ENCODE measurements at places on chromosomes 4 and X.

- DNase-seq: no peak
These were observed 30.6 kb downstream of the ACE2 start for GRCh38 chrX:15570145-15570544.

DNA sequence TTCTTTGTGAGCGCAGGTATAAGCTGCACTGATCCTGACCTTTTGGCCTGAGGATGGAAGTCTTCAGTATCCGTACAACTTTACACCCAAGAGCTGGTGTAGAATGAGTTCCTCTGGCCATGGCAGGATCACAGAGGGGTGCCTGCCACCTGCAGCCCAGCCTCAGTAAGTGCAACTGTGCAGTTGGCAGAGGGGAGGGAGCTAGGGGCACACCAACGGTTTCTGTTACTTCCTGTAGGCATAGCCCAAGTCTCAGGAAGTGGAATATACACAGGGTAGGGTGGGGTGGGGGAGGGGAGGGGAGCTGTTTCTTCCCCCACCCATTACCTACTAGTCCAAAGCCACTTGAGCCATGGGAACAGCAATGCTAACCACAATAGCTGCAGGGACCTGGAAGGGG is 85.4 kb upstream of the GBA3 start:
- DNase-seq: peak; percentile 92

DNA sequence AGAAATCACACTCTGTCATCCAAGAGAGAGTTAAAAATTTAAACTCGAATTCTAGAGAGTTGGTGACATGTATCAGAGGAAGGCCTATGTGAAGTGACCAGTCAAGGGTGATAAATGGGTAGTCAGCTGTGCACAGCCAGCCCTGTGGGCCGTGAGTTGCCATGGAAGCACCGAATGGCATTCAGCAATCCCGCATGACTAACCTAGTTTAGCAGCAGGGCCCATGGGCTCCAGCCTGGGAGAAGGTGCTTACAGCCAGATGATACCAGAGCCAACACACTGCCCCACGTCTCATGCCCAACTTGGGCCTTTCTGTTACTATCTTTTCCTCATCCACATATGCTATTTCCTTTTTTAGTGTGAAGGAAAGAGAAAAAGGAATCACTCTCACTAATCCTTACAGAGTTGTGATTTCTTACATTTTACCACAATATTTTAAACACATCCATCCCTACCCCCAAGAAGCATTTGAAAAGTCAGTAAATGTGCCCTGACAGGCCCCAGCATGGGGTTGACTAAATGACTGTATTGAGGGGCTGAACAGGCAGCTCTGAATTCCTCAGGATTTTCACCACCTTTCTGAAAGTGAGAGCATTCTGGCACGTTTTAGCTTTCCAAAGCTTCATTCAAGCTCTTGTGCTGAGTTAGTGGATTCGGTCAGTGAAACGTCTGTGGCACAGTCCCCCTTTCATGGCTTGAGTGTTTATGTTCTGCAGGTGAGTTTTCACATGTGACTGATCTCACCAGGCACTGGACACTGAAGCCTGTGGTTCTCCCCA is 104.2 kb downstream of the AFF1 start:
- no peak for DNase-seq

DNA sequence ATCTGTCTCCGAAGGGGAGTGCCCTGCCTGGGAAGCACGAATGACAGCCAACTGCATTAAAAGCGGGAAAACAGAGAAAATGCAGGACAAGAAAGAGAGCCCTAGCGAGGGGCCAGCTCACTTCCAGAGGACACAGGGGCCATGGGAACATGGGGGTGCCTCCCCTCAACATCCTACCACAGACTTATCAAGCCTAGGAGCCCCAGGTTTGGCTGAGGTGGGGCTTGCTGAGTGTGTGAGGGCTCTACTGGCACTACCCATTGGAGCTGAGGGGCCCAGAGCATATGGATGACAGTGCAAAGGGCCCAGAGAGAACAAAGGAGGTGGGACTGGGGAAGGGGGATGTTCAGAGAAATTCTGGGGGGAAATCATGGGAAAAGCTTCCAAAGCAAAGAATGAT is 101.8 kb downstream of the PJA1 start:
- DNase-seq: no peak

All from Jurkat, Clone E6-1 (cell line).